RKO (cell line): ENCODE measurements at places on chromosomes 12 and 14.

DNA sequence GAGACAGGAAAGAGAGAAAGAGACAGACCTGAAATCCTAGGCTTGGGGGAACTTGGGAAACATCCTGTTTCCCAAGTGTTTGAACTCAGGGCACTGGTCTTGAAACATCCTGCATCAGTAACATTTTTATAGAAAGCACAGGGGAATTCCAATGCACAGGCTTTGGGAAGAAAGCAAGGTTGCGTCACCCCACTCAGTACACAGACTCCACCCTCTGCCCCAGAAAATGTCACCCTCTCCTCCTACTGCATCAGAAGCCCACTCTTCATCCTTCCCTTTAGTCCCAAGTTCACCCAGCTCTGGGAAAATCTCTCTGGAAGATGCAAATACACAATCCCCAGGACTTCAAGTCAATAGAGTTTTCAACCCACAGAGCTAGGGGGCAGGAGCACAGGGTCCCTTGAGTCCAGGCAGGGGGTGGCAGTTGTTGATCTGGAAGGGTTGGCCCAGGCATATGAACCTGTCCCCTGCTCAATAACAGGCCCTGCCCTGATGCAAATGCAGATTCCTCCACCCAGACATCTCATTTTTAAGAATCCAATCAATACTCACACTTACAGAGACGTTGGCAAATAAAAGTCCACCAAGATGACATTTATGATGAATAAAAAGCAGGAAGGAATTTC, 1.7 kb downstream of the RDH16 start:
- no peak for DNase-seq

- DNase-seq, result no peak
Observed at GRCh38 chr12:54136844-54137580, 51.8 kb downstream of the SMUG1 start.

- DNase-seq, result no peak
Observed at GRCh38 chr14:101153691-101154090, 250.2 kb upstream of the RTL1 start.

GRCh38 chr14:78605897-78606500, 435.8 kb downstream of the NRXN3 start:
- peak; percentile 65 for DNase-seq

DNA sequence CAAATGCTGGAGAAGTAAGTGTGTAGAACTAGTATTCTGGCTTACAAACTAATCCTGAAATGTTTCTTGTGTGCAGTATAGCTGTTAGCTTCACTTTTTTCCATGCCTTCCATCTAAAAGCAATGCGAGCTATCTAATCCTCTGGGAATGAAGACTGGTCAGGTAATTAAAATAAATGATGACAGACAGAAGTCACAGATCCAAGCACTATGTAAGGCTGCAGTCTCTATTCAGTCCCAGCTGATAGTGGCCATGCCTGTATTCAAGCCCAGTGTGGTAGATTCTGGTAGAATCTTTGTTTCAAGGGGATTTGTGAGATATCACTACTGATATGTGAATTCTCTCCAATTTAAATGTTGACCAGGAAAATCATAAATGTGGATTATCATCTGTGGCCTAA, 637.2 kb downstream of the TMTC2 start:
- DNase-seq, result no peak
